ENCODE measurements at places on chromosomes 7 and 10. TPM values are rescaled to one million over a fixed set of nuclear protein-coding genes. Genes with fewer than 3 reads are reported as not detected.

The PRR15 gene
- 5.8 TPM for total RNA-seq

The SLC13A4 gene
- not detected for total RNA-seq

The SPDYE9 gene
- total RNA-seq, result not detected

The TMEM270 gene
- not detected for total RNA-seq

The CTAGE4 gene
- total RNA-seq, result 12.1 TPM

The PHKG1 gene
- total RNA-seq, result not detected

The STEAP1B gene
- total RNA-seq, result 0.92 TPM

The LRIT1 gene
- total RNA-seq, result not detected

The CCDC172 gene
- total RNA-seq, result not detected

The TMEM176B gene
- total RNA-seq, result 10.5 TPM

The GPER1 gene
- total RNA-seq, result 7.8 TPM

DNA sequence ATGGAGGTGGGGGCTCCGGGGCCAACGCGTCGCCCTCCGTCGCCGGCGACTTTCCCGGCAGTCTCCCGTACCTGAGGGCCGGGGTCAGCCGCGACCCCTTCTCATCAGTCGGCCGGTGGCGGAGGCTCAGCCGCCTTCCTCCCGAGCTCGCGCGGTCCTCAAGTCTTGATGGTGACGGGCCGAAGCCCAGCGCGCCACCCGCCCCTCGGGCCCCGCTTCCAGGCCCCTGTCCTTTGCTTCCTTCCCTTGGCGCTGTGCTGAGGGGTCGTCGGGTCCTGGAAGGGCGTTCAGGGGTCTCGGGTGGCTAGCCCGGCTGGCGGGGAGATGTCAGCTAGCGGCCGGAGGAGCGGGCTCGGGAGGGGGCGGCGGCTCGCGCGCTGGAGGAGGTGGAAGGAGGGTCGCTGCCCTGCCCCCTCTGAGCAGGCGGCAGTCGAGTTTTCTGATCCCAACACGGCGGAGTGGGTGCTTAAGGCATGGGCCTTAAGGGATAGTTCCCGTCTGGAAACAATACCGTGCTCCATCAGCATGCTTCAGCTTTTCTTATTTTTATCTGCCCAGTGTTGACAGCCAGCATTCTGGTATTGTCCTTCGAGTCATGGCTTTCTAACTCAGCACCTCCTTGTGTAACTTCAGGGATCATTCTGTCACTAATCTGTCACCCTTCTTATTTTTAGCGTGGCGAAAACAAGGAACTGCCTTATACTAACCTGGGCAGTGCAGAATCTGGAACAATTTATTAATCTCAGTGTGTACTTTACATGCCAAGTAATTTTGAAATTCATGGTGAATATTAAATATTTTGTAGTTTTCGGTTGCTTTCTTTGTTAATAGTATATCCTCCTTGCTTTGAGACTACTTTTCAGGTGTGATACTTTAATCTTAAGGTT is 748 bp downstream of the PHTF2 start:
- peak; percentile 27 for DNase-seq

- DNase-seq, result no peak
Measured at GRCh38 chr10:86287966-86288579, 78.5 kb downstream of the GRID1 start.

GRCh38 chr7:115218076-115218475 is 296.2 kb downstream of the MDFIC start:
- no peak for DNase-seq

DNA sequence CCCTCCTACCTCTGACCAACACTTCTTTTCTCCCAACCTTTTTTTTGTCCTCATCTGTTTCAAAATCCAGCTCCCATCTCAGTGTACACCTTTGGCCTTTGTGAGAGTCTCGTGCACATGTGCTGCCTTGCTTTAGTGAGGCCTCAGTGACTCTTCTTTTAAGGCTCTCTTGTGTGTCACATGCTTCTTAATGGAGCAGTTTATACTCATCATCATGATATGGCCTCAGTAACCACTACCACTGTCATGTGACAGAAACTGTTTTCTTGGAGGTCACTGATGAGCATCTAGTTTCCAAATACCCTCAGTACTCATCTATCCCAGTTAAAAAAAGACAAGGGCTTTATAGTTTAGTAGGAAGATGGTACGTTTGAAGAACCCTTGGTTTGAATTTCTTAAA is 8.1 kb upstream of the ARHGAP22 start:
- no peak for DNase-seq

DNA sequence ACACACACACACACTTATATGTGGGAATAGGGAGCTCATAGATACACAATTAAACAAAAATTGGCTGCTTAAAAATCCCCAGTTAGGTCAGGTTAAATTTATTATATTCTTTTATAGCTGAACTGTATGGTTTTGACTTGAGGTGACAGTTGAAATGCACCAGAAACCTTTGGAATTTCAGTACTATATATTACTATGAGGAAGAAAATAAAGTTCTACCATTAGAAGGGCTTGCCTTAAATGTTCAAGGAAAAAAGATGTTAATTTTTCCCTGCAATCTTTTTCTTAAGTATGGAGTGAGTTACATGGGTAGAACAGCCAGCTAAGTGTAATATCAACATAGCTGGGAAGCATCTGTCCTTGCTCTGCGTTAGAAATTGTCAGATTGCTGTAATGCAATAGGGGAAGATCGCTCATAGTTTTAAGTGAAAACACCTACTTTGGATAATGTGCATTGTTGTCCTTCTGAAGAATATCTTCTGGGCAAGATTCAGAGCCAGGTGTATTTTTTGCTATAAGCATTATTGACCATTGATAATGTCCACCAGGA is 415.8 kb upstream of the MKI67 start:
- no peak for DNase-seq

- no peak for DNase-seq
Measured at GRCh38 chr10:26805567-26806245, 55.1 kb downstream of the ABI1 start.

DNA sequence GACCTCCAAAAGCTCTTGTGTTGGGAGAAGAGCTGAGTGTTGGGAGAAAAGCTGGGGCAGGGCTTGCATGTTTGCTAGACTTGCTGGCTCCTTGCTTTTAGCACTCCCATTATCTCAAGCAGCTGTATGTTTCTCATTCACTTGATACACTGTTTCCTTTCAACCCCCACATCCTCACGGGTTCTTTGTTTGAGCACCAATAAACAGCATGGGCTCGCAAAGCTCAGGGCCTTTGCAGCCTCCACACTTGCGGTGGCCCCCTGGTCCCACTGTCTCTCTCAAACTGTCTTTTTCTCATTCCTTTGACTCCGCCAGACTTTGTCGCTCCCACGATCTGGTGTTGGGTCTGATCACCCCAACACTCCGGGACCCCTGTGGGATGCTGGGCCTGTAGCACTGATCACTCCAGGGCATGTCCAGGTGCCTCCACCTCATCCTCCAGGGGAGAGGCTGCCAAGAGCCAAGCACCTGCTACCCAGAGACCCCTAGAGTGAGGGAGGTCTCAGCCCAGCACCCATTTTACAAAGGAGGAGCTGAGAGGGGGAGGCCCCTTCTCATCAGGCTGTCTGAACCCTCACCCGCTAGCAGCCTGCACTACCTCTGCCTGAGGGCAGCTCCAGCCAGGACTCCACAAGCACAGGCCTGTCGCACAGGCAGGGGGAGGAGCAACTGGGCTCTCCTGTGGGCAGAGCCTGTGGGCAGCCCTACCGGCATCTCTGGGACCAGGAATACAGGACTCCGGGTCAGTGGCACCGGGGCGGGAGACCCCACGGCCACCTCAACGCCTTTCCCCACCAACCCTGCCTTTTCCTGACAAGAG is 49.1 kb upstream of the MSMB start:
- DNase-seq, result peak; percentile 52

GRCh38 chr7:134856691-134857090 is 77.3 kb downstream of the CALD1 start:
- no peak for DNase-seq

GRCh38 chr10:1315178-1315577 is 259.0 kb downstream of the WDR37 start:
- no peak for DNase-seq

- no peak for DNase-seq
Measured at GRCh38 chr7:53603461-53603860, 568.0 kb downstream of the POM121L12 start.

DNA sequence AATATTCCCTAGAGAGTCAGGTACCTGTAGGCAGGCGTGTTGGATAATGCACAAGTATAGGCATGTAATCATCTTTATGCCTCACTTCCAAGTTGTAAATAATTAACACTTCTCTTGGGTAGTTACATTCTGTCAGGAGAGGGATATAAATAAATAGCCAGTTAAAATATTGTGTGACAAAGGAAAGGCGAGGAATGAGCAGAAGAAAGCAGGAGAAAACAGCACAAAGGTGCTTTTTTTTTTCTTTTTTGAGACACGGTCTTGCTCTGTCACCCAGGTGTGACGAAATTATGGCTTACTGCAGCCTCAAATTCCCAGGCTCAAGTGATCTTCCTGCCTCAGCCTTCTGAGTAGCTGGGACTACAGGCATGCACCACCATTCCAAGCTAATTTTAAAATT is 99.2 kb upstream of the LYZL2 start:
- no peak for DNase-seq

- DNase-seq, result no peak
Measured at GRCh38 chr7:108308903-108309302, 147.3 kb downstream of the NRCAM start.

GRCh38 chr10:96468845-96469244 is 44.9 kb downstream of the TLL2 start:
- DNase-seq, result no peak

- DNase-seq, result no peak
Measured at GRCh38 chr10:104434601-104435000, 81.0 kb downstream of the CFAP58 start.

DNA sequence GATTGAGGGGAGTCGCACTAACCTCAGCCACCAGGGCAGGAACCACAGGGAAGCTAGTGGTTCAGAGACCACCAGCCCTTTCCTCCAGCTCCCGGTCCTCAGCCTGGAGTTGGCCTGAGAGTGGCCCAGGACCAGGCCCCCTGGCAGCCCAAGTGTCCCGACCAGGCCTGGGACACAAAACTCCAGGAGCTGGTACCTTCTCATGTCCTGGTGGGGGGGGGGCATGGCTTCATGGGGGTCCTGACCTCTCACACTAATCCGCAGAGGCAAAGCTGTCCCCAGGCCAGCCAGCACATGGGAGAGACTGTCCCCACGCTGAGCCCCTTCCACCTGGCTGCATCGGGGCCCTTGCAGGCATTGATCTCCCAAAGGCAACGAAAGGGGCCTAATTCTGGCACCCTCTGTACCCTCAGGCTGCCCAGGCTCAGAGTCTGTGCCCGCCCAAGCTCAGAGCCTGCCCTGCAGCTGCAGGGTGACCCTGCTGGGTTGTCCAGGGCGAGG is 28.2 kb downstream of the GPRIN2 start:
- DNase-seq, result peak; percentile 23

DNA sequence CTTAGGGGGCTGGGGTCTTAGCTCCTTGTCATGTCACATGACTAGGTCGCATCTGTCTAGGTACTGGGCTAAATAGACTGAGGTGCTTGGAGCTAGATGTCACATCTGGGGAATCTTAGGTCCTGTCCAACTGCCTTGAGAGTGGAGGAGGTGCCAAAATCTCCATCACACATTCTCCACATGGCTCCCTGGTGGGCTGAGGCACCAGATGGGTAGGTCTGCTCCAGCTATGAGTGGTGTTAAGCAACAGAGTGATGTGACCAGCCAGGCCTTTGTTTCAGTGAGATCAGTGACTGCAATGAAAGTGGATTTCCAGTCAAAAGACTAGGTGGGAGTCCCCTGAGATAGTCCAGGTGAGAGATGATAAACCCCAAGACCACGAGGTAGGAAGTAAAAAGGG is 251.8 kb downstream of the BMPER start:
- no peak for DNase-seq

- no peak for DNase-seq
Measured at GRCh38 chr10:21146436-21146789, 249.3 kb upstream of the NEBL start.

DNA sequence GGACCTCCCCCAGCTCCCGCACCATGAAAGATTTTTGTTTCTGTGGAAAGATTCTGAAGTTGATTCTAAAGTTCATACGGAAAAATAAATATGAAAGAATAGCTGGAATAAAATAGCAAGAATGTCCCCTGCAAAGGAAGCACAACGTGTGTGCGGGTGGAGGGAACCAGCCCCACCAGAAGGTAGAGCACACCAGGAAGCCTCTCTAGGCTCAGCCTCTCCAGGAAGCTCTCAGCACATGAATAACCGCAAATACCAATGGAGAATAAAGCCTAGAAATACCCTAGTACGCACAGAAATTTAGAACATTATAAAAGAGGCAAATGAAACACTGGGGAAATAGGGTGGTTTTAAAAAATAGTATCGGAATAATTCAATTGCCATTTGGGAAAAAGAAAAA is 24.6 kb upstream of the FAM170B start:
- DNase-seq, result no peak

- DNase-seq, result peak; percentile 33
Measured at GRCh38 chr7:156475666-156476065, 164.9 kb upstream of the RNF32 start.

GRCh38 chr7:35424869-35425495 is 171.1 kb upstream of the TBX20 start:
- no peak for DNase-seq

GRCh38 chr7:47720141-47720906 is 138.4 kb upstream of the TNS3 start:
- no peak for DNase-seq

DNA sequence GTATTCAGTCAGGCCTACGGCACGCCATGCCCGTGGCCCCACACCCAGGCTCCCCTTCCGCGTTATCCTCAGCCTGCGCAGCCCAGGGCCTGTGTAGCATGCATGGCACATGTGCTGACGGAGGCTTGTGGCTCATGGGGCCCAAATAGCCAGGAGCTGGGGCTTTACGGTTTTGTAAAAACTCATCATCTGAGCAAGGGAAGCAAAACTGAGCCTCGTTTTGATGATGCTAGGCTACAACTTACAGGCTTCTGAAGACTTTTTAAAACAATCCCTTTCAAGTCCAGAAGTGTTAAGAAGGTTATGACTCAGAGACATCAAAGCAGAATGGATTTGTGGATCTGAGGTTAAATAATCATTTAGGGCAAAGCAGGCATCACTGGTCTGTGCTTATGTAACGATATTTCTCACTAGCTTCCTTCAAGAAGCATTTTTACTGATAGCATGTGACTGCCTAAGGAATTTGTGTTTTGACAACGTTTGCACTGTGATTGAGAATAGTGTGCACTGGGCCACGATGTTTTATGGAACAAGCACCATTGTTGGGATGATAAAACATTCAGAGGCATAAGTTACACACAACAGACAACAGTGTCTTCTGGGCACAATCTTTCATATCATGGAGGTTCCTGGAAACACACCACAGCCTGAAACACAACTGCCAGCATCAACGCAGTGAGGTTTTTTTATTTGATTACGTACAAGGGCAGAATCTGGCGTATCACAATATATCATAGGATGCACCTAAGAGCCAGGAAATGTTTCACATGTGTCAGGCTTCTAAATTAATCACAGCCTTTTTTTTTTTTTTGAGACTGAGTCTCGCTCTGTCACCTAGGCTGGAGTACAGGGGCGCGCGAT is 274.3 kb downstream of the CCDC3 start:
- no peak for DNase-seq
